Fibroblast of upper back skin (primary cell): ENCODE measurements at places on chromosomes 12 and 14.

GRCh38 chr12:19646599-19646998, 207.3 kb downstream of the AEBP2 start:
- no peak for DNase-seq

- DNase-seq, result no peak
These were observed 40.8 kb downstream of the GPR65 start for GRCh38 chr14:88045705-88046104.

DNA sequence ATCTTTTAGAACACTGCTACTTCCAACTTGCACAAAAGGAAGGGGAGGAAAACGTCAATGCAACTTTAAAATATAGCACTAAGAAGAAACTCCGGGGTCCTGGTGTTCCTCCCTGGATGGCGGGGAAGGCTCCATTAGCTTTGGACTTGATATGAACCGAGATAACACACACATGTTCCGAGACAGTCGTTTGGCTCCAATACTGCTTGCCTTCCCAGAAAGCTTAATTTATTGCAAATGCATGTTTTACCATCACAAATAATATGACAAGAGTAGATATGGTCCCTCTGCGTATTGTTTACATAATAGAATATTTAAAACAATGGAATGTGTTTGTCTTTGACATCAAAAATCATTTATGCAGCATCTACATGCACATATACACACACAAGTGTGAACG, 87.6 kb upstream of the CLMN start:
- DNase-seq, result no peak

- no peak for DNase-seq
These were observed 125.6 kb upstream of the FGD4 start for GRCh38 chr12:32273712-32274111.

- DNase-seq, result peak; percentile 2
These were observed 2.1 kb upstream of the KRT72 start for GRCh38 chr12:52603314-52603713.

DNA sequence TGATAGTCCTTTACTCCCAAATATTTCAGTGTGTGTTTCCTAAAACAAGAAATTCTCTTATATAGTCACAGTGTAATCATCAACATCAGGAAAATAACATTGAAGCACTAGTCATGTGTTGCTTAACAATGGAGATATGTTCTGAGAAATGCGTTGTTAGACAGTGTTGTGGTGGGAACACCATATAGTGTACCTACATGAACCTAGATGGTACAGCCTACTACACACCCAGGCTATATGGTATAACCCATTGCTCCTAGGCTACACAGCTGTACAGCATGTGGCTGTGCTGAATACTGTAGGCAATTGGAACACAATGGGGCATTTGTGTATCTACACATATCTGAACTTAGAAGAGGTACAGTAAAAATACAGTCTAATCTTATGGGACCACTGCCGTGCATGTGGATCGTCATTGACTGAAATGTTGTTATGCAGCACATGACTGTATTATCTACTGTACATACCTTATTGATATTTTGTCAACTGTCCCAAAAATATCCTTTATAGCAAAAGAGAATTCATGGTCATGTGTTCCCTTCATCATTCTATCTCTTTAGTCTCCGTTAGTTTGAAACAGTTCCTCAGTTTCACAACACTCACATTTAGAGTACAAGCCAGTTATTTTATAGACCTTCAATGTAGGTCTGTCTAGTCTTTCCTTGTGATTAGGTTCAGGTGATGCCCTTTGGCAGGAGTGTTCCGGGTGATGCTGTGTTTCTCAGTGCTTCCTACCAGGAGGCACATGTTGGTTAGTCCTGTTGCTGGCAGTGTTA, 109.7 kb downstream of the SLC25A47 start:
- DNase-seq, result no peak

DNA sequence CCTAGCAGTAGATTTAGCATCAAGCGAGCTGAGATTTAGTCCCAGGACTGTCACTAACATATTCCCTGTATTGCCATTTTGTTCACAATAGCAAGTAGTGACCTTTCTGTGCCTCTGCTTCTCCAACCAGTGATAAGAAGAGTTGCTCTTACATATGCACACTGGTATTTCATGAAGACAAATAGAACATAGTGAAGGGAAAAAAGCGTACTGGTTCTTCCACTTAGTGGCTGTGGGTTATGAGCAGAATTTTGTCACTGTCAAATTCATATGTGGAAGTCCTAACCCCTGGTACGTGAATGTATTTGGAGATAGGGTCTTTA, 12.3 kb upstream of the PPFIBP1 start:
- no peak for DNase-seq

GRCh38 chr12:53221203-53222080, 10.6 kb downstream of the RARG start:
- DNase-seq, result peak; percentile 58

- DNase-seq, result peak; percentile 50
These were observed 7.6 kb downstream of the VPS37B start for GRCh38 chr12:122888232-122888752.

DNA sequence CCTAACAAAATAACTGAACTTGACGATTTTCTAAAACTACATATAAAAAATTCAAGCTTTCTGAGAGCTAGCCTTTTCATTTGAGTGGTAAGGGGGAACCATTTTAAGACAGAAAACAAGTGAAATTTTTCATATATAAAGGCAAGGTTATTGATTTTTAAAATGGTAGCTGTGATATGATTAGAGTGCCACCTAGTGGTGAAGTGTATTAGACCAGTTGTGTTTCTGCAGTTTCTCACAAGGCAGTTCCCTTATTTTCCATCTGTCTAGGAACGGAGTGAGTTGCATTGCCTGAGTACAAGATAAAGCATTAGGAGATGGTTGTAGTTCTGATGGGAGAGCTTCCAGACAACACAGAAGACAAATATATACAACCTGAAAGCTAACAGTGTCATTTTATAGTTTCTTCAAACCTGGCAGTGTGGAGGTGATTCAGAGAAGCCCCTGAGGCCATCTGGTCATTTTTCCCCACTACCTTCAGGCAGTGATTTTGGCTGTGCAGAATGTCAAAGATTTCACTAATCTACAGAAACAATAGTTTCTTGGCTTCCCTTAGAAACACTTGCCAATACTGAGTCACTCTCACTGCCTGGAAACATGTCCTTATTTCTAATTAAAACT, 180.8 kb downstream of the C12orf50 start:
- peak; percentile 70 for DNase-seq

DNA sequence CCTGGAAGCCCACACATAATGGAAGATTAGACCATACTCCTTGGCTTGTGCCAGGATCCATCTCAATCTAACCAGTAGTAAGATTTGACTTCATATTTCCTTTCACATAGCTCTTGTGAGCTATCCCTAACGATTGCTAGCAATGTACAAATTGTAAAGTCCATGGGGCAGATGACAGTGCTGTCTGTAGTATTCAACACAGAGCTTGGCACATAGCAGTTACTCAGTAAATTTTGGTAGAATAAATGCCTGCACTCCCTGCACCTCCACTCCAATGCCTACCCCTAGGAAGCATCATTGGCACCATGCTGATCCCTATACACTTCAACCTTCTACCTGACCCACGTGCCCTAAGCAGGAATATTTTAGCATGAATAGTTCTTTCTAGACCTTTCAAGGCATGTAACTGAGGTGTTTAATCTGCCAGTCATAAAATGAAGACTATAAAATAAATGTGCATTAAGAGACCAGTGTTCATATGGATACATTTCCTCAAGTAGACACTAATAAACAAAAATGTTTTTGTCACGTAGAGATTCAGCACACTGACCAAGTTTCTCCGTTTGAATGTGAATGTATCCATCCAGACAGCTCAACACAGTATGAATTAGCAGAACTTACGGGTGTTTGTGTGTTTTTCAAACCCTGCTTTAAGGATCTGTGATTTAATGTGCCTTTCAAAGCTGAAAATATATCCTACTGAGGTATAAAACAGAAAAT, 98.8 kb downstream of the BMP4 start:
- DNase-seq, result no peak

DNA sequence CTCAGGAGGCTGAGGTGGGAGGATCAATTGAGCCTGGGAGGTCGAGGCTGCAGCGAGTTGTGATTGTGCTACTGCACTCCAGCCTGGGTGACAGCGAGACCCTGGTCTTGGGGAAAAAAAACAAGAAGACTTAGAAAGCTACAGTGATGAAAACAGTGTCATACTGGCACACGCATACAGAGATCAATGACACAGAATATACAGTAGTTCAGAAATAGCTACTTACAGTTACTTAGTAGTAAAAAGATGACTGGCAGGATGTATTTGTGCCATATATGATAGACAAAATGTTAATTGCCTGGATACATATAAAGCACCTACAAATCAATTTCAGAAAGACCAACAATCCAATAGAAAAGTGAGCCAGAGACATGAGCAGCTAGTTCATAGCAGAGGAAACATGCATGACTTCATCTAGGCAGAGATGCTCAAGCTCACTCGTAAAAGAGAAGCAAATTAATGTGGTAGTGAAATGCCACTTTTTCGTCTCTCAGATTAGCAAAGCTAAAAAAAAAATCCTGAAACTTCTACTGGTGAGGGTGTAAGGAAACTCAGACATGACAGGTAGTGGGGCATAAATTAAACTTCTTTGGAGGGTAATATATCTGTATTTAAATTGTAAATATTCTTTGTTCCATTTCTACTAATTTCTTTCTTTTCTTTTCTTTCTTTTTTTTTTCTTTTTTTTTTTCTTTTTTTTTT, 2.5 kb upstream of the ALDH2 start:
- DNase-seq, result no peak

GRCh38 chr14:61125041-61125866, 144.2 kb downstream of the SLC38A6 start:
- DNase-seq, result no peak

DNA sequence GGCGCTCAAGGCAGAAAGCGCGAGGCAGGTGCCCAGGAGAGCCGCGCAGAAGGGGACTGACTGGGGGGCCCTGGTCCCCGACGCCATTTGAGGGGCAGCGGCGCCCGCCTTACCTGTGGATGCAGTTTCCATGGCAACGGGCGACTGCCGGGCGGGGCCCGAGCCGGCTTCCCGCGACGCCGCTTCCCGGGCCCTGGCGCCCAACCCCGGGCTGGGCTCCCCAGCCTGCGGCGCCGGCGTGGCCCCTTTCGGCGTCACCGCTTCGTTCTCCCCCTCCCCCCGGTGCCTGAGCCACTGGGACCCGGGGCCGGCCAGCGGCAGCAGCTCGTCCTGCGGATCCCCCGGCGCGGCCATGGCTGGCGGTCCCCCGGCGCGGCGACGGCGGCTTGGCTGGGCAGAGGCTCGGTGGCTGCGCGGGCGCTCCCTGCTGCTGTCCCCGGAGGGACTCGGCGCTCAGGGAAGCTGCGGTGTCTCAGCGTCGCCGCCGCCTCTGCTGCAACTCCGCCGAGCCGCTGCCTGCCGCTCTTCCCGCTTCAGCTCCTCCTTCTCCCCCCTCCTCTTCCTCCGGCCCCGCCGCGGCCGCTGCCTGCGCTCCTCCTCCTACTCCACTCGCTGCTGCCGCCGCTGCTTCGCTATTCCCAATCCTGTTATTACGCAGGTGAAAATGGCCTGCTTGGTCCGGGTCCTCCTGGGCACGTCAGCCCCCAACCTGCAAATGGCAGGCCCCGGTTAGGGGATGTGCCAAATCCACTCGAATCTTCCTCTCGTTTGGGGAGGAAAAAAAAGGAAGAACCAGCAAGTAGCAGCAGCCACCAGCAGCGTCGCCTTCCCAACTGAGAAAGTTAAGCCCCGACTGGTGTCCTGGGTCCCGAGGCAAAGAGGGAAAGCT, at the start of gene RTN1:
TSS of gene RTN1 (minus strand) at position 500 of the 889 bp plus-strand sequence. CDS start at position 354, 146 bp downstream.
- DNase-seq, result peak; percentile 39

DNA sequence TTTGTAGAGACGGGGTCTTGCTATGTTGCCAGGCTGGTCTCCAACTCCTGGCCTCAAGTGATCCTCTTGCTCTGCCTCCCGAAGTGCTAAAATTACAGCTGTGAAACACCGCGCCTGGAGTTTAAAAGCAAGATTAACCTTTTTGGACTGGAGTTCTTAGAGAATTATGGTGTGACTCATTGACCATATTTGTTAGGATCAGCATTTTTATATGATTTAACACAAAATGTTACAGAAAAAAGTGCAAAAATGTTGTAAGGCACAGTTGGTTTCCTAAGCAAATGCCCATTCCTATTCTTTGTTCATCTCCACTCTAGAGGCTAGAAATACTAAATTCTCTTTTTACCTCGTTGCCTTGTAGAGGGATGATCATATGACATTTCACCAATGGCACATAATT, 27.6 kb downstream of the SLC35E3 start:
- DNase-seq, result no peak

GRCh38 chr14:76337635-76338545, 38.0 kb upstream of the ESRRB start:
- DNase-seq, result no peak

- DNase-seq, result no peak
These were observed 145.8 kb downstream of the DERA start for GRCh38 chr12:16056910-16057309.

GRCh38 chr14:101972126-101972866, 7.9 kb downstream of the DYNC1H1 start:
- DNase-seq, result peak; percentile 100

DNA sequence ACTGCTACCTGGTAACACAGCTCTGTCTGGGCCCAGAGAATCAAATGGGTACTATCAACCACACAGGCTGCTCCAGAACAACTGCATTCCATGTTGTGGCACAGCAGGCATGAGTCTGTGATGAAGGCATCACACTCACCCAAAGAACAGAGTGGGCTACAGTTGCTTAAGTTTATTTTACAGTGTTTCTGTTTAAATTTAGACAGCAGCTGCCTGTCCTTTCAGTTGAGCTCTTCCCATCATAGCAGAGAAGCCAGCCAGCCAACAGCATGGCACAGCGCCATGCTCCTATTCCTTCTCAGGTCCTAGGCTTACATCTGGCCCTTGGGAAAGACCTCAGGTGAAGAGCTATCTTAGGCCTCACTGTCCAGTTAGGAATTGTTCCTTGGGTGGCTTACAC, 147.0 kb upstream of the FRMD6 start:
- DNase-seq, result no peak

GRCh38 chr14:31090883-31091764, 64.9 kb upstream of the STRN3 start:
- DNase-seq, result peak; percentile 73

DNA sequence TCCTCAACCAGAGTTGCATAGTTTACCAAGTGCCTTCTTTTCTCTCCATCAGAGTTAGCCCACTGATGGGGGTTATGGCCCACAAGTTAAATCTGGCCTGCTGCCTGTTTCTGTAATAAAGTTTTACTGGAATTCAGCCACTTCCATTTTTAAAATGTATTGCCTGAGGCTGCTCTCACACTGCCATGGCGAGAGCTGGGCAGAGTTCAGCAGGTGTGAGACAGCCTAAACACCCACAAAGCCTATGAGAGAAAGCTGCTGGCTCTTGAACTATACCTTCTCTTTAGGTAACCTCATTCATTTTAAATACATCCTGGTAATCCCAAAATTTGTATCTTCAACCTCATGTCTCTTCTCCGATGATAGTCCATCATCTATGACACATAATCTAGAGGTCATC, 86.1 kb downstream of the BCL2L14 start:
- no peak for DNase-seq

- DNase-seq, result no peak
These were observed 29.2 kb upstream of the CHST11 start for GRCh38 chr12:104427547-104427938.

- no peak for DNase-seq
These were observed 630 bp downstream of the MYL6B start for GRCh38 chr12:56152756-56153677.
